ENCODE measurements at places on chromosomes 7 and 10.

GRCh38 chr10:22710139-22710745 is 4.1 kb downstream of the PIP4K2A start:
- no peak for DNase-seq

DNA sequence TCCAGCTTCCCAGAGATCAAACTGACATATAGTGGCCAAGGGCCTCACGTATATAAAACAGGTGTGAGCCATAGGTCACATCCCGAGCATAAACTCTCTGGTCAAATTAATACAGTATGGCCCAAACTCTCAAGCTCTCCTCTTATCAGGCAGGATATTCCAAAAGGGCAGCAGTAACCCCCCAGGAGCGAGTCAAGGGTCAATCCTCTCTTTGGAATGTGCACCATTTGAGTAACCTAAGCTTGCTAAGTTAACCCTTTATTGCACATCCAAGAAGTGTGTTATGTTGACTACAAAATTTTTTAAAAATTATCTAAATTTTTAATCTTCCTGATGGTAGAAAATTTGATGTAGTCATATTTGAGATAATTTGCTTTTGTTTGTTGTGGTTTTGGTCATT is 4.5 kb upstream of the TRIM24 start:
- no peak for DNase-seq

- no peak for DNase-seq
Observed at GRCh38 chr10:30870896-30871295, 160.8 kb downstream of the ZNF438 start.

DNA sequence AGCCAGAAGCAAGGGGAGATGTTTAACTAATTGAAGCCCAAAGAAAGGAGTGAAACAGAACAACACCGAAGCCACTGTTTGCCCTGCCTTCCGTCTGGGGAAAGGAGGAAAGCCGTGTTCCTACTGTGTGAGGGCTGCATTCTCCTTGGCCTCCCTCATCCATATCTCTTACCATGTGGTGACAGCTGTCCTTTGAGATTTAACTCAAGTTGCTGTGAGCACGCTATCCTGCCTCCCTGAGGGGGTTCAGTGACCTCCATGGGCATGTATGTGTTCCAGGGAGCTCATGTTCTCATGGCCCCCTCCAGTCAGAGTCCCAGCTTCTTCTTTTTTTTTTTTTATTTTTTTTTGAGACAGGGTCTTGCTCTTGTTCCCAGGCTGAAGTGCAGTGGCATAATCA is 26.2 kb upstream of the CRHR2 start:
- DNase-seq: no peak

DNA sequence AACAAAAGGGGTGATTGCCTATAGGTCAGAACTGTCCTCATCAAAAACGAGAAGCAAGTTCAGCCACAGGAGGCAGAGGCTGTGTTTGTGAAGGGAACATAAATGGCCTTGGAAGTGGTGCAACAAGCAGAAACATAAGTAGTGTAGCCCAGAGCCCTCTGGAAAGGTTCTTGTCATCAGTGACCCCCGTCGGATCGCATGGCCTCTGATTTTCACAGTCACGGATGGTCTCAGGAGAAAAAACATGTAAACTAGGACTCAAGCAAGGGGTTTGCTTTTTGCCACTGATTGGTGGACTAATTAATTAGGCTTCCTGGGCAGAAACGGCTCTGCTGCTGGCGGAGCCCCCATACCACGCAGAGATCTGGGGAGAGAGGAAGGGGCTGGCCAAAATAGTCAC is 496.5 kb upstream of the MKI67 start:
- no peak for DNase-seq

GRCh38 chr7:128827971-128828711 is 2.1 kb upstream of the FLNC start:
- no peak for DNase-seq

DNA sequence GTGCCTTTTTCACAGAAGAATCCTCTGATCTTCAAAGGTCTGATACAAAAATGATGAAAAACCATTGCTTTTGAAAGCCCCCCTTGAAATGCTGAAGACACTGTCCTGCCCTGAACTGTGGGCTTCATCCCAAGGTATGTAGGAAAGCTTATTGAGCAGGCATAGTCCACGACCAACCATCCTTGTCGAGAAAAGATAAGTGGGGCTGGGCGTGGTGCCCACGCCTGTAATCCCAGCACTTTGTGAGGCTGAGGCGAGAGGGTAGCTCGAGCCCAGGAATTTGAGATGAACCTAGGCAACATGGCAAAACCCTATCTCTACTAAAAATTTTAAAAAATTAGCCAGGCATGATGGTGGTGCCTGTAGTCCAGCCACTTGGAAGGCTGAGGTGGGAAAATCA is 25.6 kb downstream of the TACR2 start:
- no peak for DNase-seq

- no peak for DNase-seq
Observed at GRCh38 chr10:132899054-132899750, 43.2 kb downstream of the CFAP46 start.

DNA sequence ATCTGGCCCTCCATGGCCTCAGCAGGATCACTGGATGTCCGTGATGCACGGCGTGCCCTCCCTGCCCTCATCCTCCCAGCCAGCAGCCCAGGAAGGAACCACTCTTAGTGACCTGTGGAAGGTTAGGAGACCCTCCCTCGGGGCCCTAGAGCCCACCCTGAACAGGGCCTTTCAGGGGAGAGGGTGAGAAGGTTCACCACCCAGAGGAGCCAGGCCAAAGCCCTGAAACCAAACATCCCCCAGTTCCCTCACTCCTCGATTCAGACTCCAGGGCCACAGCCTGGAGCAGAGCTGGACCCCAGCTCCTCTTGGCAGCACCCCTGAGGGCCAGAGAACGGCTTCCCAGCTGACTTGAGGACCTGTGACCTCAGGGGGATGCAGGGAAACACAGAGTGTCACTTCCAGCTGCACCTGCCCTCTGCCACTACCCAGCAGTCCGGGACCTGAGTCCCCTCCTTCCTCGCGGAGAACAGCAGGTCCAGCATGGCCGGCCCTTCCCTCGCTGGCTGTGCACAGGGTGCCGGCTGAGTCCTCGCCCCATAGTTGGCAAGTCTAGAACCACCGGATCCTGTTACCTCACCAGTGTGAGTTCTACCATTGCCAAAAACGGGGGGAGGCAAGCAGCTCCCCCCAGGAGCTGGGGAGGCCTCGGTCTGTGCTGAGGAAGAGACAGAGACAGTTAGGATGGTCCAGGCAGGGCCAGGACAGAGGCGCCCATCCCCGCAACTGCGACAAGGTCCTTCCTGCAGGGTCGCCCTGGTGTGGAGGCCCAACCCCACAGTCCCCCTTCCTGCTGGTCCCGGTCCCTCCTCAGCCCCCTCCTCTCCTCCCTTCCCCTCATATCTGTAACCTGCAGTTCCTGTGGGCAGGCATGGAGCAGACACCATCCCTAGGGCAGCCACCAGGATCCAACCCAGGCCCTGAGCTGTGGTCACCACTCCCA is 158.6 kb downstream of the NRF1 start:
- DNase-seq: no peak

DNA sequence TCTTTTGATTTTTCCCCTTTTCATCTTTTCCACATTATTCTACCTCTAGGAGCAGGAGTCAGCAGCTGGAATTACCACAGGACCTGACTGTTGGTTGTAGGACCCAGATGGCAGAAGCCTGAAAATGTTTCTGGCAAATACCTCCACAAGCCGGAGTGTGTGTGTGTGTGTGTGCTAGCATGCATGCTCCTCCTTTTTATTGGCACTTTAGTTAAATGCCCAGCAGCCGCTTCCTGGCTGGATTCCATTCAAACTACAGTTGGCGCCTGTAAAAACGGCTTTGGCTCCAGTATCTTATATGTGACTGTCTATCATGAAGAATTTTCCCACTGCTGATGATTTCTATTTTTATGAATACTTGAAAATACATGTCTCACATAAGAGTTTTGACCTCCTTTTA is 319.7 kb upstream of the SP4 start:
- DNase-seq: no peak

DNA sequence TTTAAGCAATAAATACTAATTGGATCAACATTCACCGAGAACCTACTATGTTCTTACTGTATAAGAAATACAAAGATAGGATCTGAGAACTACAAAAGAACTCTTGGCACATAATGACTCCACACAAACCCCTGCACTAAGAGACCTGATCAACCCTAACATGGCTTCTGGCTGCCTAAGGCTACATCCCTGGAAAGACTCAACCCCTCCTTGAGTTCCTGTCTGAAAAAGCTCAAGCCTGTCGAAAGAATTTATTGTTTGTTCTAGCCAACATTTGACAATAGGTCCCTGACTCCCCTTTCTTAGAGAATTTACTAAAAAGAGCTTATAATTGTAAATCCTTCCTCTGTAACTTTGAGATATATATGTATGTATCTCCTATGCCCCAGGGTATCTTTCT is 125.3 kb upstream of the SGCE start:
- no peak for DNase-seq

DNA sequence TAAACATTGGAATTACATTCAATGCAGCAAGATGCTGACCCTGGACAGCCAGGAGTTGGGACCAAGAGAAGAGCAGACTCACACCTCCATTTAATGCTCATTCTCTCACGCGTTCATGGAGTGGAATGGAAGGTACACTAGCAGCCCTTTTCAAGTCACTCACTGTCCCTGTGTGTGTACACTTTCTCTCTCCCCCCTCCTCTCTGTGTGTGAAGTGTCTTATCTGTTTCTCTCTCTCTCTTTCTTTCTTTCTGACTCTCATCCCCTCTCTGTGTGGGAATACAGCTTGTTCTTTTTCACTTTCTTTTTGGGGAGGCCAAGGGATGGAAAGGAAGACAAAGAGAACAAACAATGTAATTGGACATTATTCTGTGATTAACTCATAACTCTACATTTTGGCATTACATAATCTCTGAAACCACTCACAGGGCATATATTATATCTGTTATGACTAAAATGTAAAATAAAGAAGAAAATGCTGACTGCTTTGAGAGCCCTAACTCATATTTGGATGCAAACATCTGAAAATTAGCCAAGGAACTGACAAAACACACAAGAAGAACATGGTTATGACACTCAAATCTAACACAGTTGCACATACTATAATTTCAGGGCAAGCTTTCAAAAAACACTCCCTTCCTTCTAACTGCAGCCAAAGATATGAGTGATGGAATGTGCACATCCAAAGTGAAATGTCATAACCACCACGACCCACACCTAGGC is 188.8 kb downstream of the PARD3 start:
- DNase-seq: no peak

DNA sequence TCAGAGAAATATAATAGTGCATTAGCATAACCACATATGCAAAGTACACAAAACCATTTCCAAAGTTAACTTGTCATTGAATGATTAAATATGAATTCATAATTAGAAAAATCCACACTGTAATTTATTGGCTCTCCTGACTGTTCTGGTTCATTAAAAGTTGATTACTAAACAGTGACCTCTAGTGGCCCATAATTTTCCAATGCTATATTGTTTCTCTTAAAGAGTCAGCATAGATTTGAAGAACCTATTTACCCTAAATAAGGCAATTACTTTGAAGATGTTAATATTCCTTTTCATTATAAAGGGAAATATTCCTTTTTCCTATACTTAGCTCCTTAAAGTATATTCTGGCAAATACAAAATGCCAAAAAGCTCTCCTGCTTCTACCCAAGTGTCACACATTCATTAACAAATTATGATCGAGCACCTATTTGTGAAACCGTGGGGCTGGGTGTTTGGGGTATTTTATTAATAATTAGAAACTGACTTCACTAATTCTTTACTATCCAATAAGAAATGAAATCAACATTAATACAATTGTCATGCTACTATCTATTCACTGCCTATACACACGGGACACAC is 86.2 kb downstream of the HIBADH start:
- DNase-seq: no peak

DNA sequence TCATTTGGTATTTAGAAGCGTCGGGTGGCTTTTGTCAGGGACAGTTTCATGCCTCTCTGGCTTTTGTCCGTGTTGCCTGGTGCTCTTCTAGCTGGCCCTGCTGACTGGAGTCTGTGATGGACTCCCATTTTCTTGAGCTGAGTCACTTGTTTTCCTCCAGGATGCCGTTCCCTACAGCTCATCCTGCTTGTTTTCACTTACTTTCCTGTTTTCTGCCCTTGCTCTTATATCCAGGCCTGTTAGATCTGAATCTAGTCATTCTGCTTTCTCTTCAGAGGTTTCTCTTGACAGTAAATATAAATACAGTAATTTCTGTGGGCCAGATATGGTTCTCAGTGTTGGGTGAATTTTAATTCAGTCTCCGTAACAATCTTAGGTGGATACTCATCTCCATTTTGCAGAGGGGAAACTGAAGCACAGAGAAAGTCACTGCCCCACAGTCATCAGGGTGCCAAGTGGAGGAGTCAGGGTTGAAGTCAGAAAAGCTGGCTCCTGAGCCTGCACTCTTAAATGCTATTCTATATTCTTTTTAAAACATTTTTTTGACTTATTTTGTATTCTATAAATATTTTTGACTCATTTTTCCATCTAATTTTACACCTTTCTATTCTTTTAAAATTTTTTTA is 85.4 kb downstream of the CCNY start:
- no peak for DNase-seq

DNA sequence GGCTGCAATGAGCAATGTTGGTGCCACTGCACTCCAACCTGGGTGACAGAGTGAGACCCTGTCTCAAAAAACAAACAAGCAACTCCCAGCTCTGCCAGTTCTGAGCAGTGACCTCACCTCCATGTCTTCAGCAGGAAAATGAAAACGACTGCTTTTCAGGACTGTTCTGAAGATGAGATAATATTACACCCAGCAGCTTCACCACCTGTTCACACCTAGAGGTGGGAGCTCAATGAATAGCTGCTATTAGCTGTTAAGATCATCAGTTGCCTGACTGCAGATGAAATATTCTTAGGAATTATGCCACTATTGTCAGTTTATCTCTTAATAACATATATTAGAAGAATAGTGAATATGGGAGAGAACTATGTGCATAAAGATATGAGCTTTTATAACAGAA is 48.4 kb upstream of the CYTH3 start:
- no peak for DNase-seq

GRCh38 chr10:20740120-20740519 is 157.0 kb downstream of the NEBL start:
- DNase-seq: no peak

DNA sequence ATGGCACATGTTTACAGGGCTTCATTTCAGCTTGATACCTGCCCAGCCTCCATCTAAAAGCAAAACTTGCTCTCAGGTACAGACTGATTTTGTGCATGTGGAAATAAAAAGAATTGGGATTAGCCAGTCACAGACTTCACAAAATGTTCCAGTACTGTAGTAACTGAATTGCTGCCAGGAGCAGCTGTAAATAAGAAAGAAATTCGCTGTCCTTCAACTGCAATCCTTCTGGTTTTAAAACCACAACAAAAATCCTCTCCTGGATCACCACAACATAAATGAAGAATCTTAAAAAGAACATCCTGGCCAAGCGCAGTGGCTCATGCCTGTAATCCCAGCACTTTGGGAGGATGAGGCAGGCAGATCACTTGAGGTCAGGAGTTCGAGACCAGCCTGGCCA is 3.9 kb upstream of the MIOS start:
- no peak for DNase-seq

GRCh38 chr7:26368542-26368941 is 76.9 kb downstream of the SNX10 start:
- DNase-seq: no peak

- no peak for DNase-seq
Observed at GRCh38 chr10:130440971-130441370, 304.8 kb downstream of the GLRX3 start.

GRCh38 chr7:151677581-151678226 is 158.0 kb upstream of the RHEB start:
- DNase-seq: no peak
